ENCODE measurements at places on chromosomes 2 and 18. TPM values are rescaled to one million over a fixed set of nuclear protein-coding genes. Genes with fewer than 3 reads are reported as not detected.

GCA gene
- total RNA-seq = 11.5 TPM

DUSP19 gene
- total RNA-seq = 6.5 TPM

ST6GAL2 gene
- total RNA-seq = 12.9 TPM

FBLN7 gene
- 0.30 TPM for total RNA-seq

SCYGR1 gene
- total RNA-seq = not detected

TAF1B gene
- 18.1 TPM for total RNA-seq
